GM19239 (cell line): ENCODE measurements at places on chromosomes 2 and 18.

DNA sequence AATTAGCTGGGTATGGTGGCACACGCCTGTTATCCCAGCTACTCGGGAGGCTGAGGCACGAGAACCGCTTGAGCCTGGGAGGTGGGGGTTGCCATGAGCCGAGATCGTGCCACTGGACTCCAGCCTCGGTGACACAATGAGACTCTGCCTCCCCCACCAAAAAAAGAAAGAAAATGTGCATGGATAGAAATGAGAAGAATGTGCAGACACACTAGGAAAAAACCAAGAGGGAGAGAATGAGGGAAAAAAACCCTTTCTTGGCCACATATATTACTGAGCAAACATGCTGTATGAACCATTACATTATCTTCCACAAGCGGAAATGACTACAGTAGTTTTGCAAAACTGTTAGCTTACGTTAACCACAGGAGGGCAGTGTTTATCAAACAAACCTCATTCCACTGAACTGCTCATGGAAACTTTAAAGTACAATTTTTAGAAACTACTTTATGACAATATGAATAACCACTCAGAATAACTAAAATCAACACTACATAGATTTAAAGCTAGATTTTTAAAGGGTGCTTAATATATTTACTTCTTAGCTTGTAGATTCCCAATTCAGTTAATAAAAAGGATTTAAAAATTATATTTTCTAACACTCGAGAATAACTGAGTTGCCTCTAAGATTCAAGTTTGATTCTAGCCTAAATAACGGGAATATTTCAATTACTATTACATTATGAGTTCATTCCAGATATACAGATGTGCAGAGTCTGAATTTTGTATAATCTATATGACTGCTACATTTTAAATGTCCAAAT, 26.4 kb downstream of the ASXL2 start:
- peak; percentile 40 for DNase-seq

GRCh38 chr18:70075906-70076305, 128.2 kb upstream of the CD226 start:
- no peak for DNase-seq

GRCh38 chr2:9002637-9003365, 683 bp downstream of the MBOAT2 start:
- peak; percentile 8 for DNase-seq

DNA sequence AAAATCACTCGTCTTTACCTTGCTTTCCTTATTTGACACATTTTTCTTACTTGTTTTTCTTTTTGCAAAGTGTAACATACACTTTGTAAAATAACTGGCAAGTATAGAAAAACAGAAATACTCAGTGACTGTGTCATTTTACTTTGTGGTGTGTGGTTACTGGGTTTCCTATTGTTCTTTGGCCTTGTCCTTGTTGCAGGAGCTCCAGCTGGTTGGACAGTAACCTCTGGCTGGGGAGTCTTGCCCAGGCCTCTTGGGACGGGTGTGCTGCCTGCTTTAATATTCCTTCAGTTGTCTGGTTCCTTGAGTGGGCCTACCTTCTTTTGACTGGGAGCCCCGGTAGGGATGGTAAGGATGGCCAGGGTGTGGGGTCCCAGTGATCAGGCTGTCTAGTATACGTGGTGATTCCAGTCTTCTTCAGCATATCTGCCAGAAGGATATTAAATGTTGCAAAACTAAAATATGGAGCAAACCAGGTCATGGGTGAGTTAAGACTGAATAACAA, 53.8 kb downstream of the RNF144A start:
- no peak for DNase-seq

GRCh38 chr2:165436559-165436958, 32.9 kb upstream of the CSRNP3 start:
- DNase-seq: no peak

DNA sequence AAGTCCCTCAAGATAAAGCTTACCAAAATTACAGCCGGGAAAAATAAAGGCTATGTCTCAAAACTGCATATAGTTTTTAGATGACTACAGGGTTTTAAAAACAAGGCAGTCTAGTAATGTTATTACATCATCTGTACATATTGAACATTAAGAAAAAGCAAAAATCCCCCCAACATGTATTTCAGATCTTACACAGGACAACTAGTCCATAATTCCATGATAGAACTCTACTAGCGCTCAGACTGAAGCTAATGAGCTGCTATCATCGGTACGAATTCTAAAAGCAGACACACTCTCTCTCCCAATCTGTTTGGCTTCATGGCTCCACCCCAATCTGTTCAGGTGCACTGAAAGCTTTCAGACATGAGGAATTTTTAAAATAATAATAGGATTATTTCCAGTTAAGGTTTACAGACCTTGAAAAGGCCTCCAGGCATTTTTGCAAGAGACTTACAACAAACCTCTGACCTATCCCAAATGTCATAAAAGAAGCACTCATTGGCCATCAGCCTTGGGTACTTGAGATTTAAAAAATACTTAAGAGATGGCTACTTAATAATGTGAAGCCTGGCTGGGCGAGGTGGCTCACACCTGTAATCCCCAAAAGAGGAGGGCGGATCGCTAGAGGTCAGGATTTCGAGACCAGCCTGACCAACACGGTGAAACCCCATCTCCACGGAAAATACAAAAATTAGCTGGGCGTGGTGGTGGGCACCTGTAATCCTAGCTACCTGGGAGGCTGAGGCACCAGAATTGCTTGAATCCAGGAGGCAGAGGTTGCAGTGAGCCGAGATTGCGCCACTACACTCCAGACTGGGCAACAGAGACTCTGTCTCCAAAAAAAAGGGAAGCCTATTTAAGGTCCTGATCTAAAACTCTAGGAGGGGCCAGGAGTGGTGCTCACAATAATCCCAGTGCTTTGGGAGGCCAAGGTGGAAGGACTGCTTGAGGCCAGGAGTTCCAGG, 2.0 kb downstream of the NPC1 start:
- DNase-seq: no peak

- DNase-seq: no peak
These were observed 60.8 kb downstream of the NCKAP1 start for GRCh38 chr2:182977463-182977862.

GRCh38 chr2:157233506-157233905, 24.0 kb upstream of the GALNT5 start:
- DNase-seq: no peak
